ENCODE measurements at places on chromosomes 11 and 22.

GRCh38 chr11:36436064-36436463, 74.0 kb downstream of the TRAF6 start:
- no peak for DNase-seq

DNA sequence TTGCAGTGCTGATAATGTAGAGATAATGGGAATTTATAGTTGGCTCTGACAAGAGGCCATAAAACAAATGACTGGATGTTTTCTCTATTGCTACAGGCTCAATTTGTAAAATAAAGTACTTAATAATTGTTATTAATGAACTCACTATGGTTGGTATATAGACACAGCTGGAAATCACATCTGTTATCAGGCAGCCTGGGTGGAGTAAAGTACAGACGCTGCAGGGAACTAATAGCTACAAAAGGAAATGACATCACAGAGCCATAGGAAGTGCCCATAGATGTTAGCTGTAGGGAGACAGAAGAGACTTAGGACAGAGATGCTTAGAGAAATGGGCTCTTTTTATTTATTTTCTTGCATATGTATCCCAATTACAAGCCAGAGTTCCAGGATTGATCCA, 81.0 kb upstream of the SNX19 start:
- DNase-seq, result no peak

DNA sequence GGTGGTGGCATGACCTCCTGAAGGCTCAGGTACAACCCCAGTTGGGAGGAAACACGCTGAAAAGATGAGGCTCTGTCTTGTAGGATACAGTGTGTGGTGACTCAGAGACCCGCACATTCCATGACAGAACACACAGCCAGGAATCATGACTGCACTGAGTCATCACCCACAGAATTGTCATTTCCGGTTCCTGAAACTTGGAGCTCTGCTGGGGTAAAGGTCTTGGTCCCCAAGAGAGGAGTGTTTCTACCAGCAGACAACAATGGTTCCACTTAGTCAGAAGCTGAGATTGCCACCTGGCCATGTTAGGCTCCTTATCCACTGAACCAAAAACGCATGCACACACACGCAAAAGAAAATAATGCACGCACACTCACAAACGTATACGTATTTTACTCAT, 31.5 kb upstream of the CYB5R3 start:
- no peak for DNase-seq

GRCh38 chr22:50025993-50026392, 13.4 kb upstream of the IL17REL start:
- DNase-seq, result no peak

DNA sequence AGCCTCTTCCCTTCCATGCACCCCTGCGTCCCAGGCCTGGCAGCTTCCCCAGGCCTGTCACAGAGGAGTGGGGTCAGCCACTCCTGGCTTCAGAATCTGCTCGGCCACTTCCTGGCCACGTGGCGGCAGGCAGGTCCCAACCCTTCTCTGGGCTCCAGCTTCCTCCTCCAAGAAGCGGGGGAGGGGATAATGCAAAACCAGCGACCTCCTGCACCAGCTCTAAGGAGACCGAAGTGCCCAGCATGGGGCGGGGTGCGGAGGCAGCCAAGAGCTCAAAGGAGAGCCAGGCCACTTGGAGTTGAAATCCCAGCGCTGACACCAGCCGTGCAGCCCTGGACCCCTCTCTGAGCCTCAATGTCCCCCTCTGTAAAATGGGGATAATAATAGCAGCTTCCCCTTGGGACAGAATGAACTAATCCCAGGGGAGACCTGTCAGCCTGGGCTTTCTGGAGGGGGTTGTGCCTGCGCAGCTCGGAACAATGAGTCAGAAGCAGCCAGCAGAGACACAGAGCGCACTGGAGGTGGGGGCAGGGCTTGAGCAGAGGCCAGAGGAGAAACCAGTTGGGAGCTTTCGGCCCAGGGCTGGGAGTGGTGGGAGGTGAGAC, 22.8 kb upstream of the PICK1 start:
- no peak for DNase-seq

DNA sequence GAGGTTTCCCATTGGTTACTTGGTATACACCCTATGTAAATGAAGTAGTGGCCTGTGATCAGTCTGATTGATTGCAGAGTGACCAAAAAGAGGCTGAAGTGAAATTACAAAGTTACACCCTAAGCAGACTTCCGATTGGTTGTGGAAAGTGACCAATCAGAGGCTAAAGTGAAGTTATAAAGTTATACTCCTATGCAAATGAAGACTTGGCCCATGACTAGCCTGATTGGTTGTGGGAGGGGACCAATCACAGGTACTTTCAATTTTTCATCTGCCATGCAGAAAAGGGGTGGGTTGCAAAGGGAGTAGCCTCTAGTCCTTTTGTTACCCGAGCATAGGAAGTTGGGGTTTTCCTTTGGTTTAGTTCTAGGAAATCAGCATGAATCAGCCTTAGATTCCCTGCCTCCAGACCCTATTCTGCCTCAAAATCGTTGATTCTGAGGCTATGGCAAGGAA, 18.1 kb upstream of the CSTF3 start:
- DNase-seq, result peak; percentile 77

DNA sequence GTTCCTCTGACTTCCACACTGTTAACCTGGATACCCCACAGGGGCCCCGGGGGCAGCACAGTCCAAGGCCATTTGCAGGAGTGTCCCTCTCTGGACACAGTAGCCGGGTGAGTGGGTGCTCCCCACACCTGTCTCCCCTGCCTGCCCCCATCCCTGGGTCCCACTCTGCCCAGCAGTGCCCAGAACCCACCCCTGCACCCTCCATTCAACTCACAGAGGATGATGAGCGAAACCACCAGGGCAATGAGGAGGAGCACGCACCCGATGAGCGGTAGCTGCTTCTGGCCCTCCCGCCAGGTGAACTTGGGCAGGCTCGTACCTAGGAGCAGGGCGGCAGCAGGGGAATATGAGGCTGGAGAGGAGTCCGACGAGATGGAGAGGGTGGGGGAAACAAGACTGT, 12.2 kb downstream of the TMPRSS13 start:
- DNase-seq, result no peak

DNA sequence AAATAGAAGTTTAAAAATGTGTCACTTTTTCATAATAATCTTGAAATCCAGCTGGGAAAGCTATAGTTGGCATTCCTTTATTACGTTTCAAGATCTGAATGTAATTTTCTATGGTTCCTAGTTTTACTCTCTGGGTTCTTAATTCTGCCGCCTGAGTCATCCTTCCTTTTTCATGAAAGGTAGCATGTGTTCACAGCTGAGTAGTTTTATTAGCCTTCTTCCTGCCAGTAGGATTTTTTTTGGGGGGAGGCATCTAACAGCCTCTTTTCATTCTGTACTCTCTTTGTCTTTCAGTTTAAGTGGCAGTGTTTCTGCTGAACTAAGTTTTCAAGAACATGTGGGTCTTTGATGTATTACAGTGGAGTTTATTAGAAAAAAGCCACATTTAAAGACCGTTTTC, 36.5 kb downstream of the OR2AG2 start:
- peak; percentile 38 for DNase-seq

DNA sequence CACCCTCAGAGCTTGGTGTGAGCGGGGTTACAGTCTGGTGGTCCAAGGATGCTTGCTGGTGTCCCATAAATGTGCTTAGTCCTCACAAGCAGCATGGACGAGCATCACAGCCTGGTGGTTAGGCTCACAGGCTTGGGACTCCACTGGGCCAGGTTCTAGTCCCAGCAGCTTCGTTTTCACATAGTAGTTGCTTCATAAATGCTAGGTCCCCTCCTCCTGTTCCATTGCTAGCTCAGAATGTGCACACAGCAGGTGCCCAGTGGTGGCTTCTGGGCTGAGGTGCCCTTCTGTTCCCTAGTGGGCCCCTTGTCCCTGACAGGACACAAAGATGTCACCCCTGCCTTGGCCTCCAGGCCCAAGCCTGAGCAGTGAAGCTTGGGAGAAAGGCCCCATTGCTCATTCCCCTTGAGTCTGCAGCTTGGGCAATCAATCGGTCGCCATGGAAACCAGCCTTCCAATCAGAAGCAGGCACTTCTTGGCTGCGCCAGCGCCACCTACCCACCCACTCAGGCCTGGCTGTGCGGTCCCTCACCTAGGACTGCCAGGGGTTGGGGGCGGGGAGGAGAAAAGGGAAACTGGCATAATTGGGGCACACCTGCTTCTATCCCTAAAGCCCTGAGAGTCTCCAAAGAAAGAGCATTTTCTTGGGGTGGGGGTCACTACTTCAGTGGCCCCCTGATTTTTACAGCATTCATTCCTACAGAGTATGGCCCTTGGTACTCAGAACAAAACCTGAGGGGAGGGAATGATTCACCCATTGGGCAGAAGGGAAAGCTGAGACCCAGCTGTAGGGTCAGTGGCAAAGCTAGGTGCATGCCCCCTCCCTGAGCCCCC, 48.1 kb downstream of the CYTH4 start:
- peak; percentile 76 for DNase-seq

GRCh38 chr11:132093536-132094259, 723.3 kb downstream of the NTM start:
- DNase-seq, result no peak

DNA sequence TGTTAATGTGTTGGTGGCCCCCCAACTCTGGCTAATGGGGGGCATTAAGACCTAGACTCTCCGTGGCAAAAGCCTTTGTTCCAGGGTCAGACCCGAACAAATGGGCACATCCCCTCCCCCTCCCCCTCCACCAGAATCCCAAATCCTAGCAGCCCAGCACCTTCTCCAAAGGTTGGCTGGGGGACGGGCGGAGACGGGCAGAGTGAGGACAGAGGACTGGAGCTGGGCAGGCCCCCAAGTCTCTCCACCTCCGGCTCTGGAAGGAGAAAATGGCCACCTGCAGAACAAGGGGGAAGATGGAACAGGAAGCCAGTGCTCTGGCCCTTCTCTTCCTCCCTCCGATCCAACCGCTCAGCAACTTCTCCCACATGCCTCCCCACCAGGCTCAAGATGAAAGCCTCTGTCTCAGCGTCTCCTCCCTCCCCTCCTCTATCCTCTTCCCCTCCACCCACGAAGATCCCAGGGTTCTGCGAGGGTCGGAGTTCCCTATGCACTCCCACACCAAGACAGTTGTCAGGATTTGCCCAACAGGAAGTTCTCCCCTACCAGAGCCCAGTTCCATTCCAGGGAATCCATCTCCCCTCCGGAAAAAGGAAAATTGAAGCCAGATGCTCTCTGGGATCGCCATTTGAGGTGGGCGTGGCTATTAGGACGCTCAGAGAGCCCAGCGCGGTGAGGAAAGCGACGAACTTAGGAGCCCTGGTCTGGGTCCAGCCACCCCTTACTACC, 20.1 kb downstream of the ADA2 start:
- no peak for DNase-seq

GRCh38 chr22:41217553-41218157, 12.5 kb downstream of the L3MBTL2 start:
- peak; percentile 87 for DNase-seq

DNA sequence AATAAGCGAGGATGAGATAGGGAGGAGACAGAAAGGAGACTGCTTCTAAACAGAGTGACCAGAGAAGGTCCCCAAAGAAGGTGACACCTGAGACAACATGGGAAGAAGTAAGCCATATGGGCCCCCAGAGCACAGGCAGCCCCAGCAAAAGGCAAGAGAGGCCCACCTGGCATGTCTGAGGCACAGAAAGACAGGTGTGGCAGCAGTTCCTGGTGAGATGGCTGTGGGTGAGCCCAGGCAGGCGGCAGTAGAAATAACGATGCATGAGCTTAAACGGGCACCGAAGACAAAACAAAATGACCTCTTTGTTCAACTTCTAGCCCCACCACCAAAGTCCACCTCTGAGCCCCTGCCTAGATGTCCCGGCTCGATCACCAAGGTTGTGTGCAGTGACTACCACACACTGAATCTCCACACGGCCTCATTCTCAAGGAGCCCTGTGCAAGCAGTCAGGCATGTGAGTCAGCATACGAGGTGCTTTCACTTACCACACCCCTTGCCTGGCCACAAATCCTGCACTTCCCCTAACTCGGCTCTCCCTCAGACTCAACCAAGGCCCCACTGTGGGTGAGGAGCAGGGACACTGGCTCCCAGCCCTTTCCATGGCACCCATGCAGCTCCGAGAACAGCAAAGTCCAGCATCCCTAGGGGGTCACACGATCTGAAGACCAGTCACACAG, 77.6 kb downstream of the PACSIN2 start:
- DNase-seq, result peak; percentile 77

DNA sequence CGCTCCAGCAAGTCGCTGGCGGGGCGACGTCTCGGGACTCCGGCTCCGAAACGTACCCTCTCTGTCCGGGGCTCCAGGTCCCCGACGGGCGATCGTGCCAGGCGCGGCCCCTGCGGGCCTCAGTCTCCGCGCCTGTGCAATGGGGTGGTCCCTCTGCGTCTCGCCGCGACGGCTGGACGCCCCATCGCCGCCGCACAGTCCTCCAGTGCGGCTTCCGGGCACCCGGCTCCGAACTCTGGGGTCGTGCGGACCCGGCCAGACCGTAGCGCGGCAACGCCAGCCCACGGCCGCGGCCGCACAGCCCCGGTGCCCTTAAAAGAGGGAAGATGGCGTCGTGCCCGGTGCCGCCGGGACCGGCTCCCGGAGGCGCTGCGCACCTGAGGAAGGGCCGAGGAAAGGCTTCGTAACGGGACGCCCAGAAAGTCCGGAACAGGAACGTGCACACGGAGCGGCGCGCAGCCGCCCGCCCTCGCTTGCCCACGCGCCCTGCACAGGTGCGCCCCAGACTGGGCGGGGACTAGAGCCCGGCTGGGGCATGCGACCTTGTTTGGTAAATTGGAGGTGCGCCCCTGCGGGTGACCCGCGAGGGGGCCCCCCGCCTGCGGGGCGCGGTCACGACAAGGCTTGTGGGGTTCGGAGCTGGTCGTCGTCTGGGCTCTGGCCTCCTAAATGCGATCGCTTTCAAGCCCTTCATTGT, 525 bp downstream of the BIK start:
- DNase-seq, result peak; percentile 80

- DNase-seq, result no peak
Observed at GRCh38 chr11:130370845-130371590, 56.3 kb upstream of the ZBTB44 start.

DNA sequence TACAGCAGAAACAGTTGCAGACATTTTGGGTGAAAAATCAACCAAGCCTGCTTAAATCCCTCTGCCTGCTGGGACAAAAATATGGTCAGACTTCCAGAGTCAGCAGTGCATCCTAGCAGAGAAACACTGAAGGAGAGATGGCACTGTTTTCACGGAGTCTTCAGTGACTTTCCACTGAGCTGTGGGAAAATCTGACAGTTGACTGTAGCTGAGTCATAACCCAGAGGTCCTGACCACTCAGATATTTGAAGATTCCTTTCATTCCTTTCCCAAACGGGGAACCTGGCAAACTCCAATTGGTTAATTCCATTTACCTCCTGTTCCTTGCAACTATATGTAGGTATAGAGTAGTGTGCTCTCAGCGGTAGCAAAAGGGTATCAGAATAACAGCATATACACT, 20.9 kb upstream of the UPB1 start:
- DNase-seq, result no peak

DNA sequence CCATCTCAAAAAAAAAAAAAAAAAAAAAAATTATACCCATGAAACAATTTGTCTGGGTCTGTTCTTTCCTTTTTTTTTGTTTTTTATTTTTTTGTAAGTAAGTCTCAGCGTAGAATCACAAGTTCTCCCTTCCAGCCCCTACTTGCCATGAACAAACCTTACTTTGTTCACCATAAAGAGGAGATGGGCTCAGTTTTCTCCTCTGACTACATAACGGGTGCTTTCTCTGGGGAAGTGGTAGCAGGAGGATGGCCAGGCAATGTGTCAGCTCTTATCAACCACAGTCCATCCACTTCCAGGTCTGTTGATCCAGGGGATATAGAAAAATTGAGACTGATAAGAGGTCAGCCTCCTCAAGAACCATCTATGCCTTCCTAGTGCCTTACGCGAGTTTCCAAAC, 11.0 kb downstream of the ASCC2 start:
- DNase-seq, result no peak
